Mesendoderm (in vitro differentiated cells): ENCODE measurements at places on chromosomes 5 and 9.

GRCh38 chr5:39400713-39401578 is 23.8 kb downstream of the DAB2 start:
- DNase-seq, result peak; percentile 31

DNA sequence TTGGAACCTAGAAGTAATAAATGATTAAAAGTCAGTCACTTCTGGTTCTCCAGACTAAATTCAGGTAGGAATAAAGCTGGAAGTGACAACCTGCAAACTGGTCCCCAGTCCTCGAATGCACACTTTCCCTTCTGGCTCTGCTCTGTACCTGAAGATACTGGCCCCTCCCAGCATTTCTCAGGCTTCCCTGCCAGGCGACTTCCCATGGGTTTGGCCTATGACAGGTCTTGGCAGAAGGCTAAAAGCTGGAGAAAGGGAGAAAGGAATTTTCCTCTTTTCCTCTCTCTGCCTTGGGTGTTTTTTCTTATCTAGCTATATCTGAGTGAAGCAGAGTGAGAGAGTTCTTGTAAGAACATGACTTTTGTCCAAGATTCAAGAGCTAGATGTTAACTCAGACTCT is 1005.7 kb downstream of the DTWD2 start:
- DNase-seq, result peak; percentile 80

GRCh38 chr5:175680020-175680419 is 22.1 kb downstream of the HRH2 start:
- no peak for DNase-seq

DNA sequence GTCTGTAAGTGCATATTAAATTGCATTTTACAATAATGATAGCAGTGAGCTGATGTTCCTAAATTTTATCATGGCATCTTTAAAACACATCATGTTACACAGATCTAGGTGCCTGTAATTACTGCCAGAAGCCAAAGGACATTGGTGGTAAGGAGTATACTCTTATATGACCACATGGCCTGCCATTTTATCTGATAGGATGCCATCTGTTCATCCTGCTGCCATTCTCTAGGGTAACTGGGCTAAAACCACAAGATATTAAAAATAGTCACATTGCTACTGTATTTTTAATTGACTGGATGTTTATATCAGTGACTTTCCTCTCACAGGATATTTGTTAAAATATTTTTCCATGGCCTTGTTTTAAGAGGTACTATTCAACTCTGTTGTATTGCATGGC is 53.1 kb downstream of the HCN1 start:
- DNase-seq, result no peak

GRCh38 chr5:125263356-125263755 is 516.9 kb upstream of the ZNF608 start:
- peak; percentile 59 for DNase-seq

DNA sequence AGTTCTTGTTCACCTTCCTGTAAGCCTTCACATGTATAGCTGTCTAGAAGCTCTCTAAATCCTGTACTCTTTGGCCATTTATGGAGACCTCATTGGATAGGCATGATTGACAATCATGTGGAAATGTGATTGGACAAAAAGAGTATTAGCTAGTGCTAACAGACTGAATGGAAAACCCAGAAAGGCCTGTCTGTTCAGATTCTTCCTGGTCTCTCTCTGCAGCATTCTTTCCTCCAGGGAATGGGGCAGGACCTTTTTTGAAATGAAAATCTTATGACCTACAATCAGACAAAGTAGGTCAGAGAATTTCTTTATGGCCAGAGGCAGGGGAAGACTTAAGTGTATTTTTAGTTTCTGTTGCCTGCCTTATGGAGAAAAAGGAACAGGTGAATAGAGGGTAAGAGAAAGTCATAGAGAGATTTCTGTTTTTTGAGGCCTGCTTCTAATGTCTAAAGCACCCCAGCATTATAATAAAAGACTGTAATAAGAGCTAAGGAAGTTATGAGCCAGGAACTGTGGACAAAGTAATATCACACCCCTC is 152.4 kb upstream of the CCDC152 start:
- DNase-seq, result no peak

DNA sequence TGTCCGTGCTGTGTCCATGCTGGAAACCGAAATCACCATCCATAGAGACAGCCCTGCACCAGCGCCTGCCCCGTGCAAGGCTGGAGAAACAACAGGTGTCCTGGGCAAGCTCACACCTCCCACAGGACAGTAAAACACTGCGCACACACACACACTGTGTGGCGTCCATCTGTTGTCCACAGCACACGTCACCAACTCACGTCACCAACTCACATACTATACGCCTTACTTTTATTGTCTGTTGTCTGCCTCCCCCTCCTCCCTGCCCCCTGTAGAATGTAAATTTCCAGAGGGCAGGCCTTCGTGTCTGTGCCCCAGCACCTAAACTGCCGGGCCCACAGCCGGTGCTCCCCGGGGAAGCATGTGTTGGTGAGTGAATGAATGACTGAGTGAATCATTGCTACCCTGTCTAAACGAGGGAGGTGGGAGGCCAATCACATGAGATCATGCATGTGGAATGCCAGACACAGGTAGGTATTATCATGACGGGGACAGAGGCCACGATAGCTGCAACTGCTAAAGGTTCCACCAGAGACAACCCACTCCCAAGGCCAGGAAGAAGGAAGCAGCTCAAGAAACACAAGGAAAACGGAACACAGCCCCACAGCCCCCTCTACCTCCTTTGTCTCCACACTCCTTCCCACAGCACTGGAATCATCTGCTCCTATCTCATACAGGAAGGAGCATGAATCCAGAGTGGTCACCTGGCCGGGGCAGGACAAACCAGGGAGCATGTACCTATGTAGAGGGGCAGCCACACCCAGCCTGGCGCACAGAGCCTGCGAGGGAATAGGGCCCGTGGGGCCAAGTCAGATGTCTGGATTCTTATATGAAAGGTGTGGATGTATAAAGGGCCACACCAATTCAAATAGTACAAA is 41.9 kb downstream of the STK10 start:
- DNase-seq, result peak; percentile 84

GRCh38 chr5:168169791-168170190 is 121.7 kb upstream of the WWC1 start:
- no peak for DNase-seq

DNA sequence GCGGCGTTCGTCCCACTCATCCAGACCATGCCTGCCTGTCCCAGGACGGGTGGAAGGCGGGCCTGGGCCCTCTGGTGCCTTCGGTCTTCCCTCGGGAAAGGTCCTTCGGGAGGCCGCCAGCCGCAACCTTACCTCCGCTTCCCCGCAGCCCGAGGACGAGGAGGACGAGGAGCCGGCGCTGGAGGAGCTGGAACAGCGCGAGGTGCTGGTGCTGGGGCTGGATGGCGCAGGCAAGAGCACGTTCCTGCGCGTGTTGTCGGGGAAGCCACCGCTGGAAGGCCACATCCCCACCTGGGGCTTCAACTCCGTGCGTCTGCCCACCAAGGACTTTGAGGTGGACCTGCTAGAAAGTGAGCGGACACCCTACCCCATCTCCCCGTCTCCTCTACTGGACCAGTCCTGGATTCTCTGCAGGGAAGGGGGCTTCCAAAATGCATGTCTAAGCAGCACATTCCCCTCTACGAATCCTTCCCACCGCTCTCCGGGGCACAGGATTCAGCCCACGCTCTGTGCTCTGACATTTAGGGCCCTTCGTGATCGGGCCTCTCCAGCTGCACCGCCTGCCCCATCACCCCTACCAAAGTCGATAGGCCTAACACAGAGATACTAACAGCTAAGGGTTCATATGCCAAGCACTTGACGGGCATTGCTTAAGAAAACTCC is 1.1 kb downstream of the ARL10 start:
- peak; percentile 50 for DNase-seq

GRCh38 chr9:26527931-26528330 is 364.7 kb downstream of the CAAP1 start:
- no peak for DNase-seq

DNA sequence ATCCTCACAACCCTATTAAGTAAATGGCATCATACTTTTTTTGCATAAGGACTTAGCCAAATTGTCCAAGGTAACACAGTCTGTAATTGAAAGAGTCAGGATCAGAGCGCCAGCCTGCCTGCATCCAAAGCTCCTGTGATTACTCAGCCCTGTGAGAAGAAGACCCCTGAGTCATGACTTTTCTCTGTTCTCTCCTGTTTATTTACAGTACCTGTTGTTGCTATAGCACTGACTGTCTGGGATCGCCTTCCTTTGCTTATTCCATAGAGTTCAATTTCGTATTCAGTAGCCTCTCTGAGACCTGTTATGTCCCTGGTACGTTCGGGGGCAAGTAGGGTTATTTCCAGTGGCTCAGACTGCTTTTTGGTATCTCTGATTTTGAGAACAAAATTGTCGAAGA is 71.8 kb downstream of the TNC start:
- DNase-seq, result peak; percentile 53

GRCh38 chr9:107404736-107405135 is 84.8 kb downstream of the KLF4 start:
- no peak for DNase-seq

GRCh38 chr5:38249301-38249700 is 9.1 kb upstream of the EGFLAM start:
- DNase-seq, result no peak

GRCh38 chr5:159244163-159244562 is 18.9 kb upstream of the UBLCP1 start:
- no peak for DNase-seq

DNA sequence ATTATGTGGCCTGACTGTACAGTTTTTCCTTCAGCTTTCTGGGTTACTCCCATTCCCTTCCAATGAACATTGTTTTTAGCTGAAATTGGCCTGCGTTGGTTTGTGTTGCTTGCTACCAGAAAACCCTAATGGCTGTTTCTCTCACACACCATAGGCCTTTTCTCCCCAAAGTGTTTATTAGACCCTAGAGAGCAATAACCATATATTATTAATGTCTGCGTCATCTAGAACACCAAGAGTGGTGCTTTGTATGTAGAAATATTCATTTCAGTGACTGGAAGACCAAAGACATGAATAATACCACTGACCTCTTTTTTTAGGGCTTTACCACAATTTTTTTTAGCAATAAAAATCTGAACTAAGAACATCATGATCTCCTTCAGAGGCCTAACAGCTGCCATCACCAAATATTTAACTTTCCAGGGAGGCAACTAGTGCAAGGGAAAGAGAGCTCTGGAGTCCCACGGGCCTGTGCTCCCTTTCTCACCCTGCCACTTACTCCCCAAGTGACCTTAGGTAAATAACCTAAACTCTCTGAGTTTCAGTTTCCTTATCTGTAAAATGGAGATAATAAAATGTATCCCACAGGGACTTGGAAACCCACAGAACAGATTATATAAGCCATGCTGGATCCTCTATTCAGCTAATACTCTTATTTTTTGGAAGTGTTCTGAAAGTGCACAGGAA is 201.9 kb upstream of the ISL1 start:
- DNase-seq, result peak; percentile 63

GRCh38 chr5:161548487-161549094 is 2.1 kb upstream of the GABRB2 start:
- peak; percentile 60 for DNase-seq

- DNase-seq, result peak; percentile 54
Measured at GRCh38 chr5:137070521-137070920, 428.6 kb downstream of the SPOCK1 start.

DNA sequence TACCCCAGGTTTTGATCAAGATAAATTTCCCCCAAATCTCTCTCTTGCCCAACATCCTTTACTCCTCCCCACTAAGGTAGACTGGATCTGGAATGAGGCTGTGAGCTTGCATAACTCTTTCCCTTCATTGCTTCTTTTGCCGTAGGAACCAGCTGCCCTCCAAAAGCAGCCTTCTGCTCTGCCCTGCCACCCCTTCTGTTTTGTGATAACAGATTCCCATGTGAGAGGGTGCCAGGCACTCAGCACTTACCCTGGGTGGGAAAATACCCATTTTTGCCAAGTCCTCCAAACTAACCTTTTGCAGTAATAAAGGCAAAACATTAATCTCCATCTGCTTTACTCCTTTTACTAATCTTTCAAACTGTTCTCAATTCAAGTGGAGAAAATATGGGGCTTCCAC is 182.6 kb downstream of the ASTN2 start:
- DNase-seq, result no peak

- DNase-seq, result no peak
Measured at GRCh38 chr9:114367772-114368569, 19.8 kb downstream of the AKNA start.

- DNase-seq, result peak; percentile 28
Measured at GRCh38 chr5:1251678-1252580, 26.7 kb downstream of the SLC6A18 start.

DNA sequence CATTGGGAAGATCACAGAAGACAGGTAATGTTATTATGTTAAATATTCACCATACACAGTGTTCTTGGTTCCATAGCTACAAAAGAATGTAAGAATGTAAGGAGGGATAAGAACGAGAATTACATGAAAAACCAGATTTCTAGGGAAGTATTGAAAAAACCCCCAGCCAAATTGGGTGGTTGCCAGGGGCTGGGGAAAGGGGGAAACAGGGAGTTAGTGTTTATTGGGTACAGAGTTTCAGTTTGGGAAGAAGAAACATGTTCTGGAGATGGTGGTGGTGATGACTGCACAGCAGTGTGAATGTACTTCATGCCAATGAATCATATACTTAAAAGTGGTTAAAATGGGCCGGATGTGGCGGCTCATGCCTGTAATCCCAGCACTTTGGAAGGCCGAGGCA is 40.3 kb downstream of the GLRX start:
- no peak for DNase-seq

DNA sequence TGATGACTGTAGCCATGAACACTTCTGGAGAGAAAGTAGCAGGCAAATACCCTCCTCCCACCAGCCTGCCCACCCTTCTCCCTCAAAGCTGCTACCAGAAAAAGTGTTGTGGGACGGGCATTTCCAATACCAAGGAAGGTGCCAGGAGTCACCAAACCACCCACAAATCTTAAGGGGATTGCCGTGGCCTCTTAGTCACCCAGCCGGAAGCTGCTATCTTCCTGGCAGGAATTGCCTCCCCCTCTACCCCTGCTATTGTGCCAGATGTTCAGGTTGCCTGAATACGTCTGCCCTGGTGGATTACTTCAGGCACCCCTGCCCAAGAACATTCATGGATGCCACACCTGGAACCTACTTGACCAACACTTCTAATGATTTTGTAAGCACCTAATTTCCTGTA is 156.1 kb downstream of the TTC39B start:
- no peak for DNase-seq

DNA sequence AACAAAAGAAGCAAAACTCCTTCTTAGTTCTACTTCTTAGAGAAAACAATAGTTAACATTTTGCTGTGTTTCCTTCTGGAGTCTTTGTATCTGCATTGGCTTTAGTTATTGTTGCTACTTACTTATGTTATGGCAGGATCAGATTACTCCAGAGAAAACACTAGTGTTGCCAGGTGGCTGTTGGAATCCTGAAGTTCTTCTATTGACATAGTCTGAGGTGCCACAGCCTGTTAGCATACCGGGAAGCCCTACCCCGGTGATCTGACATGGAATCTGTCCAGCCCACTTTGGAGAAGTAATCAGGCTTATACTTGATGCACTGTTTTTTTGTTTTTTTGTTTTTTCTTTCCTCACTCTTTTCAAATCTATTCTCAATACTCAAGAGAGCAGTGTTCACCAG is 68.5 kb upstream of the CEP78 start:
- peak; percentile 44 for DNase-seq

- no peak for DNase-seq
Measured at GRCh38 chr9:135344523-135344901, 135.1 kb upstream of the PPP1R26 start.
